ENCODE measurements at places on chromosomes 12 and 14.

DNA sequence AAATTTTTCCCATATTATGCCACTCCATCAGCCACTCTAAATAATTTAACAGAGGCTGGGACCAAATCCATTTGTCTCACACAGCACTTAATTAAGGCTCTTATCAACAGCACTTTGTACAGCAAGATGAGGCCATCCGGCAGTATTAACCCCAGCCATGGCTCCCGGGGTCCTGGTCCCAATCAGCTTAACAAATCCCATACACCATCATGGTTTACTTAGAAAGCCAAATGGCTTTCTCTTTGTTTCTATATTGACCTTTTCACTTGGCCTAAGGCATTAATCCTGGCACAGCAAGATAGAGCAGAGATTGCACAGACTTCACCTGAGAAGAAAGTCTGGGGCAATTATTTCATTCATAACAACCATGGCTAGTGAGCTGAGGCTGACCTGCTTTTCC lies 38.6 kb downstream of the SPTSSA start:
- no peak for DNase-seq

DNA sequence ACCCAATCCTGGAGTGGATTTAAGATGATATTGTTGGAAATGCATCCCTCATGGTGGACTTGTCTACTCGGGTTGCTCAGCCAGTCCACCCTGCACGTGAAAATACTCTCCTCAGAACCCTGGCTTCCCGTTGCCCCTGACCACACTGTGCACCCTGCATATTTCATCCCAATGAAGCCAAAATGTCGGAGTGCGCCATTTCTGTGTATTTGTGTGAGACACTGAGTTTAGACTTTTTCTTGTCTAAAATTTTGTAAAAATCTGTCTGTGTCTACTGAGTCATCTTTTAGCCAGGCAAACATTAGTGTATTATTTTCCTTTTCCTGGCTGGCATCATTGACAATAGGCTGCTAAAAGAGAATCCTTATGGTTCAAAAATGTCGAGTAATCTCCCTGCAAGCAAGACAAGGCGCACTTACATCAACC lies 485 bp upstream of the PNMA1 start:
- DNase-seq, result no peak

GRCh38 chr14:81165188-81165587 lies 55.6 kb downstream of the GTF2A1 start:
- peak; percentile 8 for DNase-seq

- DNase-seq, result no peak
Observed at GRCh38 chr12:94098466-94098865, 49.9 kb upstream of the PLXNC1 start.

- DNase-seq, result no peak
Observed at GRCh38 chr14:28755198-28755815, 11.3 kb upstream of the FOXG1 start.

DNA sequence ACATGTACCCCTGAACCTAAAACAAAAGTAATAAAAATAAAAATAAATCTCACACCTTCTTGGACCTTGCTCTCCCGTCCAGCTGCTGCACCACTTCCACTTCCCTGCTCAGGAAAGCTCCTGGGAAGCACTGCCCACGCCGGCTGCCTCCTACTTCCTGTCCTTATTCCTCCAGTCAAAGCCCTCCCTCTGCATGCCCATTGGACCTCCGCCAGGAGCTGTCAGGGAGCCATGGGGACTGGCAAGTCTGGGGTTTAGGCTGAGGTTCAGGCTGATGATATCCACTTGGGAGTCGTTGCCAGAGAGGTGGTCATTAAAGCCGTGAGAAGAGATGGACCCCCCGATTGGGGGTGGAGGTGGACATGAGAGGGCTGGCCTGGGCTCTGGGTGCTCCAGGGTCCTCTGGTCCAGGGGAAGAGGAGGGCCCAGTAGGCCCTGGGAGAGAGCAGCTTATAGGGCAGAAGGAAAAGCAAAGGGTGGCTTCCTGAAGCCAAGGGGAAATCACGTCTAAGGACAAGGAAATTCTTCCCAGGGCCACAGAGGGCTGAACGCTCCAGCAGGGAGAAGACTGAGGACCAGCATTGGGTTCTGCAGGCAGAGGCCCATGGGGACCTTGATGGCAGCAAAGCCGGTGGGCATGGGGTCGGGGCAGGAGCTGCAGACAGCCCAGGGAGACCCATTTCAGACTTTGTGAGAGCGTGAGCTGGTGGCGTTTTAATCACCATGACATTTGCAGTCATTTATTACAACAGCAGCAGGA lies 78.7 kb downstream of the FZD10 start:
- no peak for DNase-seq

DNA sequence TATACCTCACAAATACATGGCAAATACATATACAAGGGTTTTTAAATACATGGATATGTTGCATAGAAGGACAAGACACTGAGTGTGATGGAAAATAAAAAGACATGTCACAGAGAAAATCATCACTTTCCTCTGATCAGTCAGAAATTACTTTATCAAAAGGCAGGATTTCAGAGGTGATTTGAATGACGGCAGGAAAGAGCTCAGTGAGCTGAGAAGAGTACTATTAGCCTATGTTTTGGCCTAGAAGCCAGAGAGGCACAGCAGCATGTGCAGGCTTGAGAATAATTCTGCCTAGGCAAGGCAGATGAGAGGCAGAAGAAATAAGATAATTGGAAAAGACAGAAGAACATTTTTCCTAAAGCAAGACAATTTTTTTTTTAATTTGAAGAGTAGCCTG lies 94.9 kb downstream of the BCAT1 start:
- no peak for DNase-seq

GRCh38 chr12:97452230-97452629 lies 10.4 kb upstream of the RMST start:
- DNase-seq, result no peak

DNA sequence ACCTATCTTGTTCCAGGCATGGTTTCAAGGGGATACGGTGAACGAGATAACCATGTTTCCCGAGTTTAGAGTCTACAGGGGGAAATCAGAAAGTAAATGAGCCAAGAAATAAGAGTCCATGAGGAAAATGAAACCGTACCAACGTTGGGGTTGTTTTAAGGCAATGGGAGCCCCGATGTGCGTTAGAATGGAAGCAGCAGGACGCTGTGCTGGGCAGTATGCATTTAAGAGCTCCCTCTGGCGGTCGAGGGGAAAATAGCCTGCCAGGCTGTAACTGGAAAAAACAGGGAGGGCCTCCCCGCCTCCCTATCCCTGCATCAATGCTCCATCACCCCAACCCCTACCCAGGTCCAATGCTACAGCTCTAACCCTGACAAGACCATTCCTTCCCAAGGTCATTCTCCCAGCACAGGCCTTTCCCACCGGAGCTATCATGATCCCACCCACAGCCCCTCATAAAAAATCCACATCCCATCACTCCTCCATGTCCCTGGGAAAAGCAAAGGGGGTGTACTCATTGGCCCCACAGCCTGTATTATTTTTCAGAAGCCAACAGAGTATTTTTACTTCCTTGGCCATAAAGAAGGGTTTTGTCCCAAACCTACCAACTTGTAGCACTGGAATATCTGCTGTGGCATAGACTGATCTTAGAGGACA lies 226.3 kb upstream of the NOS1 start:
- peak; percentile 50 for DNase-seq

DNA sequence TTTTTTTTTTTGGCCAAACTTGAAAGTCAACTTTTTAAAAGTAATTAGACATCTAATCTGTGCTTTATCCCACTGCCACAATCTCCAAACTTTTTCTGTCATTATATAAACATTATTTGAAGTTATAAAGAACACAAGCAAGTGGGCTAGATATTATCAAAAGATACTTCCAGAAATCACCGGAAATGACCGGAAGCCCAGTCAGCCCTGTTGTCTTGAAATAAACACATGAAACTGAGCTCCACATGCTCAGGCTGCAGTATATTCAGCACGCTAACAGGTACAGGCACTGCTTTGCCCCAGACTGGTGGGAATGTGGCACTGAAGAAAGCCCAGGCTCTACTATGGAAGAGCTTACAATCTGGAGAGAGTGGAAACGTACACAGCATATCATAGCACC lies 158.9 kb upstream of the PLEKHG7 start:
- peak; percentile 44 for DNase-seq

DNA sequence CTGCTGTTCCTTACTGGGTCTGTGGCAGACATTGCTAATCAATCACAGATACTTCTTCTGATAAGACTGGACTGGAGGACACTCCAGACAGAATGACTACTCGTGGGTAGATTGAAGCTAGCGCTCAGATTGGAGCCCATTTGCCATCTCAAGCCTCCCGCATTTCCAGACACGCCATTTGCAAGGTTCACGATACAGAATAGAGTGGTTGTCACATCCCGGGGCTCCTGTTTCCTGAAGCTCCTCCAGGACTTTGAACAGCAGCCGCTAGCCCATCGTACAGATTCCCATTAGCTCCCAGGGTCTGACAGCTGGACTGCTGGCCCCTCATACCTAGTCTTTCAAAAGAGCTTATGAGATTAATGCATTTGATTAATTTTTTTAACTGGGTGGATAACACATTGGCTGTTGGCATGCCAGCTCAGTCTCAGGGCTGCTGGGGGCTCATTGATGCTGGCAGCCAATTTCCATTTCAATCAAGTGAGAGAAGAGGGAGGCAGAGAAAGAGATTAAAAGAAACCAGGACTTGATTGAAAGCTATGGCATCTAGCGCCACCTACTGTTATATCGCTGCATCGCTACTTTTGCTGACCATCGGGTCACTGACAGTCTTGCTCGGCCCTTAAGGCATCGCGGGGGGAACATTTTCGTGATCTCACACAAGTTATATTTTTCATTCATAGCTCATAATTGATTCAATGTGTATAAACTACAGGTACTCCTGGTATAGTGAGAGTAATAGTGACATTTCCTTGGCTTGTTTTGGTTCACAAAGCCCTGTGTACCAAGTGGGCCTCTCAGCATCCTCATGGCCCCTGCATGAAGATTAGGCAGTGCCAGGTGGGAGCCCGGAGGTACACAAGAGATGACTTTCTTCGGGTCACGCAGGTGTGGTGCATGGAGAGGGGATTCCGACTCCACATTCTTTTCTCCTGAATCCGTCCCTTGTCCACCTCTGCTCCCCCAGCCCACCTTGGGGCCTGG lies 78.6 kb downstream of the CCDC60 start:
- DNase-seq, result peak; percentile 47

GRCh38 chr12:76008428-76008827 lies 23.1 kb downstream of the PHLDA1 start:
- no peak for DNase-seq

DNA sequence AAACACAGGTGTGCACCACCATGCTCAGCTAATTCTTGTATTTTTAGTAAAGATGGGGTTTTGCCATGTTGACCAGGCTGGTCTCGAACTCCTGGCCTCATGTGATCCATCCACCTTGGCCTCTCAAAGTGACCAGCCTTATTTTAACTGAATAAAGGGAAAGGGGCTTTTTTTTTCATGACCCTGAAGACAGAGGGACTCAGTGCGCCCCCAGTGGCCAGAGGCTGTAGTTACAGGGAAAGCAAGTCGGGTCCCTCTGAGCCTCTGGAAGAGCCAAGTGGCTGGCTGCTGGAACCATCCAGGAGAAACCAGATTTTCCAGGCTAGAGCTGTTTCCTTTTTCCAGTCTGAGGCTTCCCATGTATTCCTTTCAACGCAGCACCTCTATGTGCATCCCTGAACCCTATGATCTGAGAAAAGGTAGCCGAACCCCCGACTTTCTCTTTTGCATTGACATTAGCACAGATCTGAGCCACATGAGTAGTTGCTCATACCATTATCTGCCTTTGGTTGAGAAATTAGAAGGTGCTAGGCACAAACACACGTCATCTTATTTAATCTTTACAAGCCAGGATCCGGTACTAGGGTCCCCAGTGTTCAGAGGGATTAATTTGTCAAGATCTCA lies 342.7 kb downstream of the CACNA1C start:
- peak; percentile 56 for DNase-seq

DNA sequence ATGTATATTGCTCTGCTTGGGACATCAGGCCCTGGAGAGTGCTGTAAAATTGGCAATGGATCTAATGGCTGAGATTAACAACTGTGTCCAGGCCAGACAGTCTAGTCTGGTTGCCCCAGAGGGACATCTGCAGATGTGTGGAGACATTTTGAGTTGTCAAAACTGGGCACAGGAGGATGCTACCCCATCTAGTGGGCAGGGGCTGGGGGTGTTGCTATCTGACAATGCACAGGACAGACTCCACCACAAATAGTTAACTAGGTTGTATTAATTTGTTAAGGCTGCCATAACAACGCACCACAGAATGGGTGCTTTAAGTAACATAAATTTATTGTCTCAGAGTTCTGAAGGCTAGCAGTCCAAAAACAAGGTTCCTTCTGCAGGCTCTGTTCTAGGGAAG lies 302.5 kb upstream of the AMIGO2 start:
- peak; percentile 11 for DNase-seq

DNA sequence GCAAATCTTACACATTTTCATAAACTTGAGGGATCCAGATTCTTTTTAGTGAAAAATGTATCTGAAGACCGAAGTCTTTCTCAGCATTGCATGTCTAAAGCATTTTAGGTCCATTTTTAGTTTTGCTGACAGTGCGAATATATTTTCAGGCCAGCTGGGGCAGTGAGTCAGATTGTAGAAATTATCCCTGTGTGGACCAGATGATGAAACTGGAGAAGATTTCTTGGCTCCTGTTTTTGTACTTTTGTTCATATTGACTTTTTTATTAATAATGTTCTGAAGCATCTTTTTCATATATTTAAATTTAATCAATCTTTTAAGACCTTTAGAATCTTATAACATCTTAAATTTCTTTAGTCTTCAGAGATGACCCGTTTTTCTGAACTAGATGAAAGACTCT lies 173.1 kb downstream of the FLRT2 start:
- no peak for DNase-seq

DNA sequence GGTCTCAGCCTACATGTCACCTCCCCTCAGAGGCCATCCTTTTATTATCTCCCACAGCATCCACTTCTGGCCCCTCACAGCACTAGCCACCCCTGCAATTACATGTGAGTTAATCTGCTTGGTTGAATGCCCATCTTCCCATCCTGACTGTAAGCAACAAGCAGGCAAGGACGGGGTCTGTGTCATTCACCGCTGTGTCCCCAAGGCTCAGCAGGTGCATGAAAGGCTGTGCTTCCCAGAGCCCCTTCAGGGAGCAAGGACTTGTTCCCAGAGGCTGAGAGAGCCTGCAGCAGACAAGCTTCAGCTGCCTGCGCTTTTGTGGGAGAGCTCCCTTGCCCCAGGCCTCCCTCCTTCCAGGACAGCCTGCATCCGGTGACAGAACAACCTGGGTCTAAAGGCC lies 172.7 kb upstream of the GSC start:
- DNase-seq, result no peak

DNA sequence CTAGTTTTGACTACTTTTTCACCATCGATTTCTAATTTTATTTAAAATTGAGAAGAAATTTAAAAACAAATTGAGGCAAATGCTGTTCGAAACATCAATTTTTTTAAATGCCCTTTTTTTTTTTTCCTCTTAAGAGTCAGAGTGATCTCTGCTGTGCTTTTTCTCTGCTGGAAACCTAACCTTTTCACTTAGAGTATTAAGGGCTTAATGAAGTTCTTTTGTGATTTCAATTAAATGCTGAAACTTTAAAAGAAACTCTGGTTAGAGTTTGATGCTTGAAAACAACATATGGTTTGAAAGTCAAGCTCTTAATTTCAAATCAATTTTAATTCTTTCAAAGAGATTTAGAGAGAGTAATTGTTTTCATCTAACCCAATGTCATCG lies 171.8 kb downstream of the TMTC2 start:
- DNase-seq, result no peak
